ENCODE measurements at places on chromosomes 1 and 21. TPM values are rescaled to one million over a fixed set of nuclear protein-coding genes. Genes with fewer than 3 reads are reported as not detected.

The LCE2C gene
- total RNA-seq: not detected

The HORMAD1 gene
- 1.2 TPM for total RNA-seq

The S100A10 gene
- total RNA-seq: 71.2 TPM

The OR6K6 gene
- total RNA-seq: not detected

The GALNT2 gene
- total RNA-seq: 45.3 TPM

The KMO gene
- total RNA-seq: 12.8 TPM

The MXRA8 gene
- 127 TPM for total RNA-seq

The SYDE2 gene
- total RNA-seq: 25.1 TPM

The EFNA1 gene
- total RNA-seq: 26.9 TPM

The KRTAP13-2 gene
- not detected for total RNA-seq

The TINAGL1 gene
- total RNA-seq: 68.1 TPM

The SH2D5 gene
- 0.49 TPM for total RNA-seq

The AIRE gene
- 0.27 TPM for total RNA-seq

The JAM2 gene
- 55.3 TPM for total RNA-seq

The SUSD4 gene
- 12.1 TPM for total RNA-seq

The TFF3 gene
- total RNA-seq: 3.6 TPM

The BARHL2 gene
- 2.8 TPM for total RNA-seq

The TMEM200B gene
- 8.6 TPM for total RNA-seq

The C1QA gene
- 24.1 TPM for total RNA-seq

The ADAM30 gene
- not detected for total RNA-seq

The NADK gene
- total RNA-seq: 37.2 TPM

The FNDC5 gene
- total RNA-seq: 69.1 TPM

The CHAF1B gene
- 2.9 TPM for total RNA-seq
